ENCODE measurements at places on chromosomes 3 and 15.

GRCh38 chr15:93707751-93708150 lies 523.6 kb upstream of the MCTP2 start:
- DNase-seq: no peak

GRCh38 chr3:179146911-179147513 lies 1.1 kb upstream of the PIK3CA start:
- no peak for DNase-seq

- no peak for DNase-seq
Measured at GRCh38 chr3:13821126-13821525, 58.7 kb downstream of the WNT7A start.

GRCh38 chr3:58608648-58609047 lies 31.5 kb upstream of the FAM107A start:
- no peak for DNase-seq

- DNase-seq: no peak
Measured at GRCh38 chr3:4956738-4957137, 22.5 kb upstream of the BHLHE40 start.

GRCh38 chr3:62604298-62604697 lies 230.9 kb upstream of the FEZF2 start:
- no peak for DNase-seq

- no peak for DNase-seq
Measured at GRCh38 chr3:97882975-97883598, 61.3 kb downstream of the CRYBG3 start.

- no peak for DNase-seq
Measured at GRCh38 chr3:29214009-29214658, 66.7 kb upstream of the RBMS3 start.

GRCh38 chr15:35713733-35714132 lies 167.8 kb upstream of the DPH6 start:
- no peak for DNase-seq

DNA sequence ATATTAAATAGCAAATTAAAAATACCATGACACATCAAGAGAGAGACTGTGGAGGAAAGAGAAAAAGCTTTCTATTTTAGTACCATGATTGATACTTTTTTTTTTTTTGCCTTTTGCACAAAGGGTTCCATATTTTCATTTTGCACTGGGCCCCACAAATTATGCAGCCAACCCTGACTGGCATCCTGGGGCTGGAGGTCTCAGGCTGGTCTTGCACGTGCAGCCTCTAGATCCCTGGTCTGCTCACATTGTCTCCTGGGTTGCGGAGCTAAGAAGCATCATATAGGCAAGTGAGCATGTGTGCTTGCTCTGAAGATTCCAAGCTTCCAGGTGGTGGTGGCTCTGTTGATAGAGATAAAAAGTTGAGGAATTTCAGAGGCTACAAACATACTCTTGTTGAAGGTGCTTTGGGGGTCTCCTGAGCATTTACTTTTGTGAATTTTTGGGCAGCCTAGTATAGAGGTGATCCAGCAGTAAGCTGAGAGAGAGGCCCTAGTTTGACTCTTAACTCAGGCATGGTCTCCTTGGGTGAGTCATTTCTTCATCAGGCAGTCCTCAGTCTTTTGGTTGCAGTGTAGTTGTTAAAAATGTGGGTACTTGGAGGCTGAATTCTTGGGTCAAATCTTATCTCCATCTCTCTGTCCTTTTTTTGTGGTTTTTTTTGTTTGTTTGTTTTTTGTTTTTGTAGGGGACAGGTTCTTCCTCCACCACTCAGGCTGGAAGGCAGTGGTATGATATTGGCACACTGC lies 31.3 kb downstream of the SMAD3 start:
- no peak for DNase-seq

DNA sequence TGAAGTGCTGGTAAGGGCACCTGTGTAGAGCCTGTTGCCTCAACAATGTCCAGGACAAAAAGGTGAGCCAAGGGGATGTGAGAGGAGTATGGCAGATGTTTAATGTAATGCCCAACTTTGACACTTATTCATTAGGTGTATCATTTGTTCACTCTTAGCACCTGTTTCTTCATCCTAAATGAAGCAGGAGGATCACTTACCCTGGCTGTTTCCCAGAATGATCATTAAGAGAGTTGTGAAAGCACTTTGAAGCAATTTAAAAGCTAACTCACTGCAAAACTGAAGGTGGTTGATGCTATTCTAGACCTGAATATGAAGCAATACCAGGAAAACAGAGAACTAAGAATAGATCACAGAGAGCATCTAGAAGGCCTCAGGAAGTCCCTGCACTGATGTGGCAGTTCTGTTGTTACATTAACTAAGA lies 3.4 kb upstream of the HHLA2 start:
- no peak for DNase-seq

DNA sequence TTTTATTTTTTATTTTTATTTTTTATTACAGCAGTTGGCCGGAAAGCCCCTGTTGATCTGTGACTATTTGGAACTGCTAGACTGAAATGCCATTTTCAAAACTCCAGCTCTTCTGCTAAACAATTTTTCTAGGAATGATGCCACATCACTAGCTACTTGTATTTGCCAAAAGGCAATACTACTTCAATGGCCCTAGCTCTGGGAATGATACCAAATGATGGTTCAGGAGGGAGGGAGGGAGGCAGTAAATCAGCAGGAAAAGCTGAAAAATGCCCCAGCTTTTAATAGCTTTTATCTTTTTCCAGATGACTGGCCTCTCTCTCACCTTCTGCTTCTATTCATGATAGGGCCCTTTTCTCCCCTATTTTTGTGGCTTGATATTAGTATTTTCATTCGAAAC lies 2.6 kb upstream of the CHL1 start:
- no peak for DNase-seq

DNA sequence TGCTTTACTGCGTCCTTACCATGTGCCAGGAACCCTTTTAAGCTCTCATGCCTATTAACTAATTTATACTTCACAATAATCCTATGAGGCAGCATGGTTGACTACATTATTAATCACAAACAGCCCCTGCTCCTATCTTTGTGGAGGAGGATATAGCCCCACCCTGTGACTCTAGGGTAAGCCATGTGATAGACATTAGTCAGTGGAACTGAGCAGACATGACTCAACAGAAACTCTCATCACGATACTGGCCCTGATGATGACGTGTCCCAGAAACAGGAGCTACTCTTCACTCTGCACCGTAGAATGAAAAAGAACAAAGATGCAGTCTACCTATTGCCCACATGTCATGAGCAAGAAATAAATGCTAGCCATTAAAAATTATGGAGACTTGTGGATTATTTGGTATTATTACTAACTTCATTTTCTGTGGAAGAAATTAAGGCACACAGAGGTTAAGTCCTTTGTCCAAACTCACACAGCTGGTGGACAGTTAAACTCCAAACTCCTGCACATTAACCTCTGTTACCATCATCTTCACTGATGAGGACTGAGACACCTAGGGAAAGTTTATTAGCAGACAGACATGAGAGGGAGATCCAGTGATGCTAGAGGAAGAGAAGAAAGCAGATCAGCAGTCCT lies 51.2 kb downstream of the CFAP20DC start:
- no peak for DNase-seq

DNA sequence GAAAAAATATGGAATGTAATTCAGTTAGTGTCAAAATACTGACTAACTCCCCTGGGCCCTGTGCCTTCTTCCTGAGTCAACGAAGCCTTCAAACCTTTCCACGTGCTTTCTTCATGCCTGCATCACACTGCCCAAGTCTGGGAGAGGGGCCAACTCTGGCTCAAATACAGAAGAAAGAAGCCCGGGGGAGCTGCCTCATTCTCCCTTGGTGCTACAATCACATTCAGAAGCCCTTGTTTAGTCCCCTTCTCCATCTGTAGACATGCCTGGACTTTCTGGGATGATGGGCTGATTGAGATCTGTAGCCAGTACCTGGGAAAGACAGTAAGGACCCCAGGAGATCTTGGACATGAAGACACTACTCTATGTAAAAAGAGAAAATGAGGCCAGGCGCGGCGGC lies 77.8 kb upstream of the GSK3B start:
- no peak for DNase-seq

DNA sequence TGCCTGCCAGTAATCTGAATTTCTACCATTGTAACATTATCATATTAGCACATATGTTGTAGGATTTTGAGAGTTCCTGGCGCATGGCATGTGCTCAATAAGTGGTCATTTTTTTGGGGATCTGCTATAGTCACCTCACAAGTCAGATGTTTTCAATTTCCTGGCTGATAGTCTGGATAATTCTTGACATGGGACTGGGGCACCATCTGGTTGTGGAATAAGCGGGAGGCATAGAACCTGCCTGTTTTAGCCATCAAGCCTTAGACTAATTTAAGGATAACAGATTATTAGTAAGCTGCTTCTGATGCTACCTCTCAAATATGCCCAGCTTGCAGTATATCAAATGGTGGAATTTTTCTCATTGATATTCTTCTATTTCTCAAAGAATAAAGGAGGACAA lies 39.1 kb downstream of the GASK1A start:
- DNase-seq: no peak

GRCh38 chr3:10986592-10986991 lies 6.0 kb upstream of the SLC6A1 start:
- DNase-seq: no peak

GRCh38 chr3:127113571-127113891 lies 79.4 kb upstream of the PRR23E start:
- no peak for DNase-seq

GRCh38 chr15:62344806-62345539 lies 179.9 kb upstream of the C2CD4B start:
- peak; percentile 34 for DNase-seq

GRCh38 chr3:100756441-100756840 lies 47.1 kb downstream of the TFG start:
- DNase-seq: no peak

DNA sequence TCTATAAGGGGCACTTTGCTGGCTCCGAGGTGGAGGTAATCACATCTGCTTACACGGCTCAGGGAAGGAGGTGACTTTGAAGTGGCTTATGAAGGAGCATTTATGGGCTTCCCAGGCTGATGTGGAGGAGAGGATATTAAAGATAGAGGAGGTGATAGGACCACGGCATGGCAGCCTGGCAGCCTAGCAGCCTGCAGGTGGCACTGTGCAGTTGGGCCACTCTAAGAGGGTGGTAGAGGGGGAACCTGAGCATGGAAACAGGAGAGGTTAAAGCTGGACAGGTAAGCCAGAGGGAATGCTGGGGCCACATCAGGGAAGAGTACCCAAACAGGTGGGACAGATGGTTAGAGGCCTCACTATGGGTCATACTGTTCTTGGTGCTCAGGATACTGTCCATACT lies 375.0 kb downstream of the WDR72 start:
- DNase-seq: no peak

DNA sequence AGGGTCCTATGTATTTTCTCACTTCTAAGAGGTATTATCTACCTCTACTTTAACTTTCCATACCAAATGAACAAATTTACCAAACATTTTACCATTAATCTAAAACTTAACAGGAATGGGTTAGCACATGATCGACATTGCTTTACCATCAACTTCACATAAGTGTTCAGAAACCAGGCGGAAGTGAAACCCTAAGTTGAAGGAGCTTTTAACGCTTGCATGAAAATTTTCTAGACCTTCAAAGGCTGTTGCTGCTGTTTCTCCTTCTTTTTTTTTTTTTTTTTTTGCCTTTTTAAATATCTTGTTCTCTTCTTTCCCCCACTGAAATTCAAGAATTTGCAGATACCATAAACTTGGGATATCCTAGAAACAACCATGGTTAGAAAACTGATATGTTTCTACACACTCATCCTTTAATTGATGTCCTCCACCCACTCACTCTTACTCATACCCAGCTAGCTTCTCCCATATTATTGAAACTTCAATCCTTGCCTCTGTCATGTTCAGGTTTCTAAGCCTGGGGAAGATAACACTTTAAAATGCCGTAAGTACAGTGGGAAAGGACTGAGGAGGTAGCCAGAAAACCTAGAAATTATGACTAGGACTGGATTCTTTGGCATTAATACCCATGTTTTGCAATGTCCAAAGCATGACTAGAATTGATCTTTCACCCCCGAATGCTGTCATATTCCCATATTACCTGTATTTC lies 24.7 kb downstream of the MYO5A start:
- DNase-seq: no peak

DNA sequence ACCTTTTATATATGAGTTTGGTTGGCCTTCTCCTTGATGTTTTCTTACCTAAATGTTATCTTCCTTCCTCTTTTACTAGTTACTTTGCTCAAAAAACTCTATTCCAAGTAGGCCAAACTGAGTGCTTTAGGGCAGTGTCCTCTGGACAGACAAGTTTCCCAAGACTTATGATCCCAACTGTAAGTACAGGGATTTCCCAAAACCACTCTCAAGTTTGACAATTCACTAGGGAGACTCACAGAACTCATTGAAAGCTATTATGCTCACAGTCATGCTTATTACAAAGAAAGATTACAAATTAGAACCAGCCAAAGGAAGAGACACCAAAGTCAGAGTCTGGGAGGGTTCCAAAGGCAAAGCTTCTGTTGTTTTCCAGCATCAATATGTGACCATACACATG lies 534.2 kb upstream of the ALCAM start:
- no peak for DNase-seq

- DNase-seq: no peak
Measured at GRCh38 chr15:83092309-83092976, 15.0 kb upstream of the TM6SF1 start.

DNA sequence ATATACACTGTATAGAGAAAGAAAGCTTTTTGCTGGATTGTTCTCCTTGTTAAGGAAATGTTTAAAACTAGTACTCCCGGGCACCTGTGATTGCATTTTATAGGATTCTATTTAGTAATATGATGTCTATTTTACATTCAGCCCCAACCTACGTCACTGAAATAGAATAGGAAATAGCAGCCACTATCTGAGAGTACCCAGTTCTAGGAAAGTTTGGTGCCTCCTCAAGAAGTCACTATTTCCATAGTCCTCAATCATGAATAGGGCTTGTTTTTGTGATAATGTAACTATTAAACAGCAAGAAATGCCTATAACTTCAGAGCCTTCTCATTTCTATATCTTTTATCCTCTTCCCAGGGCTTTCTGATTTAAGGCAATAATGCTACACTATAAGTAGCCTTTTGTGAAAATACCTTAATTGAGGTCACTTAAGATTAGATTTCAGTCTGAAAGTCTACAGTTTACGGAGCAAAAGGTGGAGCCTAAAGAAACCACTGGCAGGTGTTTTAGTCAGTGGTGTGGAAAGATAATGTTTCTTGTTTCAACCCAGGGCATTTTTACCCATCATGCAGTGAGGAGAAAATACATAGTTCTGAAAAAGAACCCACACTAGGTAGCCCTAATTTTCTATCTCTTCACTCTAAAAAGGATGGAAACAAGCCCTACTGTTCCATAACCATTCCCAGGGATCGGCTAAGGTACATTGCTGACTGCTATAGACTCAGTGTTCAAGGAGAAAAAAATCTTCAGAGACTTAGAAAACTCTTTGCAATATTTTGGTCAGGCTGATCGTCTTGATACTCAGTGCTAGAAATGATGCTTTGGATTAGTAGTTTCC lies 38.7 kb downstream of the TIGIT start:
- no peak for DNase-seq

GRCh38 chr3:76300746-76301145 lies 515.4 kb upstream of the ZNF717 start:
- no peak for DNase-seq

- no peak for DNase-seq
Measured at GRCh38 chr15:99613887-99614647, 48.3 kb downstream of the MEF2A start.

- DNase-seq: no peak
Measured at GRCh38 chr3:117669774-117670173, 960.2 kb downstream of the TUSC7 start.
